ENCODE measurements at places on chromosomes 6 and 20. TPM values are rescaled to one million over a fixed set of nuclear protein-coding genes. Genes with fewer than 3 reads are reported as not detected.

PLTP gene
- 132 TPM for total RNA-seq

TRIM15 gene
- not detected for total RNA-seq

LBP gene
- under 0.01 TPM for total RNA-seq

HSPA12B gene
- 0.17 TPM for total RNA-seq

DNA sequence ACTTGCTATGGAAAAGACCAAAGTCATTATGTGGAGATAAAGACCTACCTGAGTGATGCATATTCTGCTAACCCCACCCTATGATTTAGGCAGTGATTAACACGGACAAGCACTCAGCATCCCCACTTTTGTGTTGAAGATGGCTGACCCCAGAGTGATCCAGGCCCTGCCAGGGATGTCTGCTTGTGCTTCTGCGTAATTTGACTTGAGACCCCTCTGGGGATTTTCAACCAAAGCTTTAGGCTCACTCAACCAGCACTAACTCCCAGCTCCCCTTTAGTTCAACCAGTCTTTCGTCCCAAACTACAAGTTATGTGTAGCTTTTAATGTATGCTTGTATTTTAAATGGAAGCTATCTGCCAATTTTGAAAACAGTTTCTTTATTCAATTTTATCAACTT is 538.0 kb upstream of the ID4 start:
- no peaks in the 10 kb centered on the region for H3K27me3 ChIP-seq
- H3K36me3 ChIP-seq = no peaks in the 10 kb centered on the region
- no peak overlapping the region for H3K4me3 ChIP-seq

DNA sequence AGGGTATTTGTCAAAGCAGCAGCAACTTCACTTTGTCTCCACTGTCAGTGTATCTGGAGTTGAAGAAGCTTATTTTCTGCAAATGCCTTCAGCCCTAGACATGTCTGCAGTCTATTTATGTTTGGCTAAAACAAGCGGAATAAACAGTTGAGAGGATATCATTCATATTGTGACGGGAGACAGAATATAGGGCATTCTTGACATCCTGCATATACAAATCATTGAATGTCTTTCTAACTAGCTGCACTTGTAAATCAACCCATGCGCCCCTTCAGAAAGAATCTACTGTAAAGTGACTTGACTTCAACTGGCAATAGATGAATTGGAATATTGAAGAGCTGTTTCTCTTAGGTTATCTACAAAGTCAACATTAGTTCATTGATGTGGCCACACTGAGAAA is 258.9 kb downstream of the TSHZ2 start:
- H3K36me3 ChIP-seq = no peaks in the 10 kb centered on the region
- H3K27ac ChIP-seq = no peak overlapping the region
- no peaks in the 10 kb centered on the region for H3K27me3 ChIP-seq
- no peak overlapping the region for H3K4me3 ChIP-seq

Measured in fibroblast of lung (primary cell).